ENCODE measurements at places on chromosomes 2 and 18.

DNA sequence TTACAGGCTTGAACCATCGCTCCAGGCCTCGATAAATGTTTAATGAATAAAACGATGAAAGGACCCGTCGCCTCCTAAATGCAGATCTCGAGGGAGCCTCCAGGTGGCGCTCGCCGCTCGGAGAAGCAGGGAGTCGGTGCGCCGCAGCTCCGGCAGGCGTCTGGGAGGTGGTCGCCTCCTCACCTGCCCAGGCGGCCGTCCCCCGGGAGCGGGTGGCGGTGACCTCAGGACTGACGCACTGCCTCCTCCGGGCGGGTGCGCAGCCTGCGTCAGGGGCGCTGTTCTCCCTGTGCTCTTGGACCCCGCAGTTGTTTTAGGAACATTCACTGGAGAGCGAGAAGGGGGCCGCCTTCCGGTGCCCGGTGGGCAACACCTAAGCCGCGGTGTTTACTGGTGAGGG is 38.6 kb upstream of the POLE4 start:
- DNase-seq: peak; percentile 70

DNA sequence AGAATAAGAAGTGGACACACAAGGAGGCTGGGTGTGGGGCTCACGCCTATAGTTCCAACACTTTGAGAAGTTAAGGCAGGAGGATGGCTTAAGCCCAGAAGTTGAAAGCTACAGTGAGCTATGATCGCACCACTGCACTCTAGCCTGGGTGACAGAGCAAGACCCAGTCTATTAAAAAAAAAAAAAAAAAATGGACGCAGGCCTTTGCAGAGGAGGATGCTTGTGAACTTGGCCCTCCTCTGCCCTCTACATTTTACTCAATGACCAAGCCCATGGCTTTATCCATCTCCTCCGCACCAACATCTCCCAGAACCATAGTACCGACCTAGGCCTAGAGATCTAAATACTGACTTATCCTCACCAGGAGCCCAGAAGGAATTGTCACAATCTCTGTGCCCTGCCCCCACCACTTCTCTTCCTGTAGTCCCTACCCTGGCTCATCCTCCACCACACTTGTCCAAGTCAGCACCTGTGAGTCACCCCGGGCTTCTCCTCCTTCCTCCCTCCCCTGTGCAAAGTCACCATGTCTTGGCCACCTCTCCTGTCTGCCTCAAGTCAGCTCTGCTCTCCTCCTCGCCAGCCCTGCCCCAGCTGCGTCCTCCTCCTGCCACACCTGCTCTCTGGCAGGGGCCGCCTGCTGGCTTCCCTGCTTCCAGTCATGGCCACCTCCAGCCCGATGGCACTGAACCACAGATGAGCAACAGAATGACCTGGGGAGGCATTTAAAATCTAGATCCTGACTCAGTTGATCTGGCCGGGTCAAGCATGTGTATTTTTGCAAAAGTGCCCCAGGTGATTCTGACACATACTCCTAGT is 35.8 kb upstream of the ASPRV1 start:
- no peak for DNase-seq

- DNase-seq: no peak
These were observed 34.7 kb downstream of the ST3GAL5 start for GRCh38 chr2:85854166-85854509.

DNA sequence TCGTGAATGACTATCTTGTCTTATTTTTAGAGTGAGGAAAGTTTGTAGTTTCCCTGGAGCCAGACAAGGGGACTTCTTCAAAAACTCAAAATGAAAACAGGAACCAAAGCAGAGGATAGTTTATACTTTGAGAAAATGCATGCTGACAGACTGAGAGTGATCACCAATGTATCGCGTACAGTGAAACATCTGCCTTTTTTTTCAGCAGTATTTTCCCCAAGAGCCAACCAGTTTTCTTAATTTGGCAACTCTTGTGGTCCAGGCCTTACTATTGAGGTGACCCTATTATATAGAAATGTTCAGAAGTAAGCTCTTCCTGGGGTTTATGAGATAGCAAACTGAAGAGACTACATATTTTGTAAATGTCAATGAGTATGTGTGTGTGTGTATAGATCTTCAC is 153.7 kb upstream of the VRK2 start:
- DNase-seq: no peak

DNA sequence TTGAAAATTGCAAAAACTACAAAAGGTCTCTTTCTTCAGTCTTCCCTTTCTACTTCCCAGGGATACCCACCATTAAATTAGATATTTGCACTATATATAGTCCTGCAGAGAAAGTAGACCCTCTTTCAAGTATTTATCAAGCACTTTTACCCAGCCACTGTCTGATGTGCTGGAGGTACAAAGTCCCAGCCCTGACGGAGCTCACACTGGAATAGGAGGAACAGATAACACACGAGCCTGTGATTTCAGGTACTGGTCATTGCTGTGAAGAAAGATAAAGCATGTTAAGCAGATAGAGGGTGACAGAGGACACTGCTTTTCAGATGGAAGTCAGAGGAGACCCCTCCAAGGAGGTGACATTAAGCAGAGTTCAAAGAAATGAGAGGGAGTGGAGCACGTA is 19.6 kb downstream of the SEC11C start:
- DNase-seq: peak; percentile 62

DNA sequence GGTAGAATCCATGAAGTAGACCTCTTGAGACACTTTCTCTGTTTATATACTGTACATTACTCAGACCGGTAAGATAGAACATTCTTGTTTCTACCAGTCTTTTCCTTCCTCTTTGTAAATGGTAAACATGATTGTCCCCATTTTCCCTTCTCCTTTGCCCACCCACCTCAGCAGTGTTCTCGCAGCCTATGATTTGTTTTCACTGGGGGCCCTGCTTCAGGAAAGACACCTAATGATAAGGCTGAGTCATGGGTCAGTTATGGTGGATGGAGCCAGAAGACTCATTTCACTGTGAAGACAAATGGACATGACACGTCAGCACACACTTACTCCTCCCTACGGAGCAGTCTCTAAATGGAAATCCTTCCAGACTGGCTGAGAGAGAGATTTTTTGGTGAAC is 23.7 kb downstream of the CENPO start:
- no peak for DNase-seq

- DNase-seq: no peak
These were observed 85.1 kb upstream of the ACAA2 start for GRCh38 chr18:49898421-49898820.

DNA sequence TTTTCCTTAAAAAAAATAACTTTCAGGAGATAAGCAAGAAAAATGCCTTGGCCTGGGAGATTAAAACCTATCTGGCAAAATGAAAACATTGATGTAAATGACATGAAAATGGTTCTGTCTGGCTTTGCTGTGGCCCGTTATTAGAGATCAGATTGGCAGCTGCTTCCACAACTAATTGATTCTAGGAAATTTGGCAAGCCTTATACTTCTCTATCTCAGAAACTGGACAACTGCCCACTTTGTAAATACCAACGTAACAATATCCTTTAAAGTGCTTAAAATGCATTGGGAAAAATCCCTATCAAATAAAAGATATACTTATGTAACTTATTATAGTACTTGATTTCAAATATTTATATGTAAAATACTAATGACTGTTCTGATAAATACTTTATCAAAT is 14.2 kb upstream of the SKA1 start:
- DNase-seq: no peak
